ENCODE measurements at places on chromosomes 2 and 18. TPM values are rescaled to one million over a fixed set of nuclear protein-coding genes. Genes with fewer than 3 reads are reported as not detected.

The RTP5 gene
- total RNA-seq: not detected

- peaks cover 64% of the 10 kb centered on the region for H3K36me3 ChIP-seq
- H3K27ac ChIP-seq: peak overlapping the region; percentile 75
- DNase-seq: no peak
- no peak overlapping the region for H3K4me3 ChIP-seq
Measured at GRCh38 chr2:160299540-160299939, 99.5 kb upstream of the ITGB6 start.

- H3K4me3 ChIP-seq: no peak overlapping the region
- H3K27ac ChIP-seq: no peak overlapping the region
- H3K27me3 ChIP-seq: peaks cover 9% of the 10 kb centered on the region
- no peaks in the 10 kb centered on the region for H3K36me3 ChIP-seq
- peaks cover 6% of the 10 kb centered on the region for H3K4me1 ChIP-seq
Measured at GRCh38 chr2:57160976-57161375, 885.6 kb upstream of the VRK2 start.

- peaks cover 1% of the 10 kb centered on the region for H3K36me3 ChIP-seq
- H3K4me3 ChIP-seq: no peak overlapping the region
- peaks cover 23% of the 10 kb centered on the region for H3K4me1 ChIP-seq
- H3K27ac ChIP-seq: no peak overlapping the region
Measured at GRCh38 chr2:177355874-177356273, 36.7 kb upstream of the AGPS start.

GRCh38 chr18:3172097-3172496 lies 47.7 kb downstream of the MYOM1 start:
- H3K27me3 ChIP-seq: no peaks in the 10 kb centered on the region
- DNase-seq: no peak
- no peak overlapping the region for H3K4me3 ChIP-seq
- H3K27ac ChIP-seq: no peak overlapping the region

- H3K4me1 ChIP-seq: peaks cover 8% of the 10 kb centered on the region
- no peaks in the 10 kb centered on the region for H3K36me3 ChIP-seq
Measured at GRCh38 chr2:105143467-105144151, 97.9 kb upstream of the GPR45 start.

- H3K27ac ChIP-seq: no peak overlapping the region
- H3K4me1 ChIP-seq: peaks cover 22% of the 10 kb centered on the region
- no peak overlapping the region for H3K4me3 ChIP-seq
- peaks cover 2% of the 10 kb centered on the region for H3K27me3 ChIP-seq
- DNase-seq: no peak
- H3K36me3 ChIP-seq: no peaks in the 10 kb centered on the region
Measured at GRCh38 chr2:203934041-203934492, 2.5 kb upstream of the ICOS start.

GRCh38 chr2:178114462-178114861 lies 2.2 kb downstream of the RBM45 start:
- H3K27ac ChIP-seq: peak overlapping the region; percentile 52
- DNase-seq: no peak

DNA sequence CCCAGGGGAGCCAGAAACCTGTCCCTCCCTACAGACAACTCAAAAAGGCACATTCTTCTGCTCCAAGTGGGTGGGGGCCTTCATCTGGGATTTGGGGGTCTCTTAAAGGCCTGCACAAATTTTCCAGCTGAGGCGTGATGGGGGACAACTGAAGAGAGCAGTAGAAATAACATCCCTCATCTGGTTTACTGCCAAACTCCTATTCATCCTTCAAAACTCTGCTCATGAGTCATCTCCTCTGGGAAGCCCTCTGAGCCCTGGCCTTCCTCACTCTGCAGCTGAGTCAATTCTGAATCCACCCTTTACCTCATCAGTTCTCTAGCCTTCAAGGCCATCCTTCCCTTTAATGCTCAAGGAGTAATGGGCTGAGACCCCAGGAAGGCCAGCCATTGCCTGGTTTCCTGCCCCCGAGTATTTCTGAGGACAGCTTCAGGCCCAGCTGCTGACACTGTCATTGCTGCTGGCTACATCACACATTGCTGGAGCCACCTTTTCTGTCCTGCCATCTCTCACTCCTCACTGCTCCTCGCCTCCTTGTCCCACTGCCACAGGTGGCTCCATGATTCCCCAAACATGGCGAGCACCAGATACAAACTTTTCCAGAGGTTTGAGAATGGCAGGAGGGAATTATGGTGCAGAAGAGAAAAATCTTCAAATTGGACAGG lies 32.2 kb upstream of the GLI2 start:
- DNase-seq: no peak
- H3K27me3 ChIP-seq: peaks cover 3% of the 10 kb centered on the region
- peaks cover 26% of the 10 kb centered on the region for H3K4me1 ChIP-seq
- H3K4me3 ChIP-seq: no peak overlapping the region

- no peak overlapping the region for H3K4me3 ChIP-seq
- H3K4me1 ChIP-seq: peaks cover 8% of the 10 kb centered on the region
- DNase-seq: no peak
- no peaks in the 10 kb centered on the region for H3K36me3 ChIP-seq
- H3K27ac ChIP-seq: no peak overlapping the region
Measured at GRCh38 chr2:26438926-26439325, 37.2 kb downstream of the DRC1 start.

DNA sequence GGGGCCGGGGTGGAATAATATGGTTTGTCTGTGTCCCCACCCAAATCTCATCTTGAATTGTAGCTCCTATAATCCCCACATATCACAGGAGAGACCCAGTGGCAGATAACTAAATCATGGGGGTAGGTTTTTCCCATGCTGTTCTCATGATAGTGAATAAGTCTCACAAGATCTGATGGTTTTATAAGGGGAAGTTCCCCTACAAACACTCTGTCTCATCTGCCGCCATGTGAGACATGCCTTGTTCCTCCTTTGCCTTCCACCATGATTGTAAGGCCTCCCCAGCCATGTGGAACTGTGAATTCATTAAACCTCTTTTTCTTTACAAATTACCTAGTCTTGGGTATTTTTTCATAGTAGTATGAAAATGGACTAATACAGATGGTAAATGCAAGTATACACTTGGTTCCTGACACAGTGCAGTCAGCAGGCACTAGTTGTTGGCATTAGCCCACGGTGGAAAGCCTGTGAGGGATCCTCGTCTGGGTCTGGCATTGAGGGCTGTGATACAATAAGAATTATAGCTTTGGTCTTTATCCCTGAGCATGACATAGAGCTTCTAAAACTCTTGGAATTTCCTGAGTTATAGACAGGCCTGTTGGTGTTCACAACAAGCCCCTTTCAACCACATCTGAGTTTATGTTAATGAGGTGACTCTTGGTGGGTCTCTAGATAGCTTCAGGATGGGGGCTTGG lies 135.8 kb downstream of the CABLES1 start:
- peaks cover 3% of the 10 kb centered on the region for H3K36me3 ChIP-seq
- no peak overlapping the region for H3K4me3 ChIP-seq
- H3K27ac ChIP-seq: no peak overlapping the region
- DNase-seq: no peak
- peaks cover 12% of the 10 kb centered on the region for H3K4me1 ChIP-seq

The DHRS9 gene
- total RNA-seq: not detected

The G6PC2 gene
- total RNA-seq: not detected

GRCh38 chr2:46170611-46171350 lies 126.4 kb upstream of the EPAS1 start:
- no peak overlapping the region for H3K4me3 ChIP-seq
- peak overlapping the region; percentile 32 for H3K27ac ChIP-seq
- H3K36me3 ChIP-seq: no peaks in the 10 kb centered on the region
- no peaks in the 10 kb centered on the region for H3K27me3 ChIP-seq
- no peak for DNase-seq

The TUBA3E gene
- total RNA-seq: not detected

- peaks cover 9% of the 10 kb centered on the region for H3K36me3 ChIP-seq
- H3K4me1 ChIP-seq: peaks cover 15% of the 10 kb centered on the region
- no peak for DNase-seq
- H3K27ac ChIP-seq: no peak overlapping the region
- no peak overlapping the region for H3K4me3 ChIP-seq
- H3K27me3 ChIP-seq: no peaks in the 10 kb centered on the region
Measured at GRCh38 chr2:120077896-120078295, 65.0 kb downstream of the EPB41L5 start.

DNA sequence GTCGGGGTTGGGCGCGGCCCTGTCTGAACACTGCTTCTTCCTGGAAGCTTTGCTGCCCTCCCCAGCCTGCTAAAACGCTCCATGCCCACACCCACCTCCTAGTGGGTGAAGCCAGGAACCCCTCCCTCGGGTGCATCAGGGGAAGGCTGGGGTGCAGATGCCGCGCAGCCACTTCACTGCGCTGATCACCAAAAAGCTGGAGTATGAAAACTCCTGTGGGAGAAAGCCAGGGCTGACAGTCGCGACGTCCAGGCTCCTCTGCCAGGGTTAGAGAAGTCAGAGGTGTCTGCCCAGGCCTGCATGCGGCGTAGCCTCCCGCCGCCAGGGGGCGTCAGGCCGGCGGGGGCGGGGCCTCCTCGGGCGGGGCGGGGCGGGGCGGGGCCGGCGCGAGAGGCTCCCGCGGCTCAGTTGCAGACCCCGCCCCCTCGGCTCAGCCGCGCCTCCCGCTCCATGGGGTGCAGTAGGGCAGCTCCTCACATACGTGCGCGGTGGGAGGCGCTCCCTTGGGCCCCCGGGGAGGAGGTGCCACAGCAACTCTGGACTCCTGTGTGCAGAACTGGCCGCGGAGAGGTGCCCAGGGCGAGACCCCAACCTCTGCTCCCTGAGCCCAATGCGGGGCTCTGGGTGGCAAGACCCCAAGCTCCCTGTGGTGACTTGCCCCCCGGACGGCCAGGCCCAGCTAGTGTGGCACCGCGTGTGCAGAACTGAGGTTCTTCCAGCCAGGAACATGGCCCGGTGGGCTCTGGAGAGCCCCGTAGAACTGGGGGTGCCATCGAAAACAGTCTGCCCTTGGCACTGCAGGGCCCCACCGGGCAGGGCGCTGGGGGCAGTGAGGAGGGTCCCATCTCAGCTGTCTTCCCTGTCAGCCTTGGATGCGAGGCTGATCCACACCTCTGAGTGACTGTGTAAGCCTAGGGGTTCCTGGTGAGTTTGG lies 1.8 kb upstream of the RNPEPL1 start:
- H3K36me3 ChIP-seq: no peaks in the 10 kb centered on the region
- peak overlapping the region; percentile 77 for H3K27ac ChIP-seq
- peaks cover 47% of the 10 kb centered on the region for H3K4me1 ChIP-seq
- H3K27me3 ChIP-seq: no peaks in the 10 kb centered on the region
- peak overlapping the region; percentile 82 for H3K4me3 ChIP-seq

The METTL4 gene
- total RNA-seq: 7.6 TPM

The KIF5C gene
- total RNA-seq: 3.8 TPM

- no peak overlapping the region for H3K4me3 ChIP-seq
- no peaks in the 10 kb centered on the region for H3K27me3 ChIP-seq
- peaks cover 8% of the 10 kb centered on the region for H3K36me3 ChIP-seq
- peak overlapping the region; percentile 25 for H3K27ac ChIP-seq
Measured at GRCh38 chr2:37637985-37638384, 33.5 kb downstream of the CDC42EP3 start.

DNA sequence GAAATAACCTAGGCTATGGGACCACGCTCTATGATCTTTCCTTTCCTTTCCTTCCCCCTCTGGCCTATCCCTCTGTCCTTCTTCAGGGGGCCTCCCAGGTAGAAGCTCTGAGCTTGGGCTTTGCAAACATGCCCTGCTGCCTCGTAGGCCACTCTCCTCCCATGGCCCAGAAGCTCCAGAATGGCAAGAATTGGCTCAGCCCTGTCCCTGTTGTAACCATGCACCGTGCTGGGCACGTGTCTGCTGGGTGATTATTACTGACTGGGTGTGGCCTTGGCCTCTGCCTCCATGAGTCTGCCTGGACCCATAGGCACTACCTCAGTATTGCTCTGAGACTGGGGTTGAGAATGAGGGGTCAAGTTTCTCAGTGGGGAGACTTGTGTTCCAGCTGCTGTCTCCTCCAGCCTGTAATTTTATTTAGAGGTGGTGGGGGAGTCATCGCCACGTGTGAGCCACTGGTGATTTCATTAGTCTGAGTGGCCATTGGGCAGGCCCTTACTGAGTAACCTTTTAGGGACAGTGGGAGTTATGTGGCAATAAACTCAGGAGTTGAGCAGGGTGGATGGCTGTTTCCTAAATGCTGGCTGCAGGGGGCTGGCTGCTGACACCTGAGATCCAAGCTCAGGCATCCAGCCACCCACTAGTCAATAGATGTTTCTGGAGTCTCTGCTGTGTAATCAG lies 157.9 kb downstream of the CLIP4 start:
- no peaks in the 10 kb centered on the region for H3K4me1 ChIP-seq
- no peak overlapping the region for H3K4me3 ChIP-seq
- no peak for DNase-seq

The REG3A gene
- not detected for total RNA-seq

- DNase-seq: no peak
- no peaks in the 10 kb centered on the region for H3K4me1 ChIP-seq
- no peak overlapping the region for H3K27ac ChIP-seq
- H3K27me3 ChIP-seq: peaks cover 23% of the 10 kb centered on the region
- H3K36me3 ChIP-seq: no peaks in the 10 kb centered on the region
Measured at GRCh38 chr18:5726011-5726410, 169.3 kb downstream of the TMEM200C start.

DNA sequence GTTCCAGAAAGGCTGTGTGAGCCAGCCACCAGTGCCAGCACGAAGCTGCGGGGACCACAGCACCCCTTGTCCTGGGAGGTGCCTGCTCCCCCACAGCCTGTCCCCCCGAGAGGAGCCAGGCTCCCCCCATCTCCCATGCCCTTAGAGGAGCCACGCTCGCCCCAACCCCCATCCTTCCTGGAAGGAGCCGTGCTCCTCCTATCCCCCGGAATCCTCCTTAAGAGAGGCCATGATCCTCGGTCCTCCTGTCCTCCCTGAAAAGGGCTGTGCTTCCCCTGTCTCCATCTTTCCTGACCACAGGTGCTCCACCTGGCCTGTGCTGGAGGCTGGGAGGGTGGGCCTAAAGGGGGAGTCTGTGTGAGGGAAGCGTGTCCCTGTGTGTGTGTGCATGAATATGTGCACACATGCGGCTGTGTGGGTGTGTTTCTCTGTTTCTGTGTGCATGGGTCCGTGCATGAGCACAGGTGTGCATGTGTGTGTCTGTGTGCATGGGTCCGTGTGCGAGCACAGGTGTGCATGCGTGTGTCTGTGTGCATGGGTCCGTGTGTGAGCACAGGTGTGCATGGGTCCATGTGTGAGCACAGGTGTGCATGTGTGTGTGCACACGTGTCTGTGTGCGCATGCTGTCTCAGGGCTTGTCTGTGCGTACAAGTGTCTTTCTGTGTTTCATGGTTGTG lies 80.3 kb downstream of the RTP5 start:
- peaks cover 34% of the 10 kb centered on the region for H3K27me3 ChIP-seq
- no peaks in the 10 kb centered on the region for H3K36me3 ChIP-seq
- H3K4me3 ChIP-seq: no peak overlapping the region
- H3K27ac ChIP-seq: no peak overlapping the region
- no peak for DNase-seq
- H3K4me1 ChIP-seq: no peaks in the 10 kb centered on the region

The PAPOLG gene
- total RNA-seq: 12.7 TPM

The RAB31 gene
- 82.4 TPM for total RNA-seq

GRCh38 chr2:34875091-34875745 lies 1276.1 kb upstream of the FAM98A start:
- DNase-seq: no peak
- H3K4me1 ChIP-seq: no peaks in the 10 kb centered on the region
- peaks cover 12% of the 10 kb centered on the region for H3K27me3 ChIP-seq
- H3K27ac ChIP-seq: no peak overlapping the region
- no peak overlapping the region for H3K4me3 ChIP-seq

The REEP1 gene
- total RNA-seq: 2.6 TPM

The DAPL1 gene
- total RNA-seq: 1.4 TPM

The KCNIP3 gene
- total RNA-seq: 3.1 TPM

The GAL3ST2 gene
- total RNA-seq: 1.3 TPM

Data from chondrocyte (in vitro differentiated cells).